Activated CD8-positive, alpha-beta memory T cell treated with anti-CD3 and anti-CD28 coated beads, Interleukin-2, amount 10 ng/mL, durations not matched to agents 7 days and 5 days (primary cell): ENCODE measurements at places on chromosomes 5 and 9.

DNA sequence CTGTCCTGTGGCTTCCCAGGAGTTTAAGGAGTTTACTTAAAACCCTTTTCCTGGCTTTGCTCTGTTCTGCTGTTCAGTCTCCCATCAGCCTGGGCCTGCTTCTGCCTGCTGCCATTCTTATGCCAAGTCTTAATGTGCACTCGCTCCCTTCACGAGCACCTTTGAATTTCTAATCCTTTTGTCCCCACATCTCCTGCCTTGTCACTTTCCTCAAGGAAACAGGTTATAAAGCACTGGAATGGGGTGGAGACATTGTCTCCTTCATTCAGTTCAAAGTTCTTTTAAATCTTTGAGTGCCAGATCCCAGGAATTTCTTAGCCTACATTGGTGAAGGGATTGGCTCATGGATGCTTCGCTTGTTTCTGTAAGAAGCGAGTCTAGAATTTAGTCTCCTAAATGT is 87.2 kb upstream of the LIFR start:
- no peak for DNase-seq

- DNase-seq: no peak
These were observed 117.0 kb downstream of the VAV2 start for GRCh38 chr9:133875131-133875530.

DNA sequence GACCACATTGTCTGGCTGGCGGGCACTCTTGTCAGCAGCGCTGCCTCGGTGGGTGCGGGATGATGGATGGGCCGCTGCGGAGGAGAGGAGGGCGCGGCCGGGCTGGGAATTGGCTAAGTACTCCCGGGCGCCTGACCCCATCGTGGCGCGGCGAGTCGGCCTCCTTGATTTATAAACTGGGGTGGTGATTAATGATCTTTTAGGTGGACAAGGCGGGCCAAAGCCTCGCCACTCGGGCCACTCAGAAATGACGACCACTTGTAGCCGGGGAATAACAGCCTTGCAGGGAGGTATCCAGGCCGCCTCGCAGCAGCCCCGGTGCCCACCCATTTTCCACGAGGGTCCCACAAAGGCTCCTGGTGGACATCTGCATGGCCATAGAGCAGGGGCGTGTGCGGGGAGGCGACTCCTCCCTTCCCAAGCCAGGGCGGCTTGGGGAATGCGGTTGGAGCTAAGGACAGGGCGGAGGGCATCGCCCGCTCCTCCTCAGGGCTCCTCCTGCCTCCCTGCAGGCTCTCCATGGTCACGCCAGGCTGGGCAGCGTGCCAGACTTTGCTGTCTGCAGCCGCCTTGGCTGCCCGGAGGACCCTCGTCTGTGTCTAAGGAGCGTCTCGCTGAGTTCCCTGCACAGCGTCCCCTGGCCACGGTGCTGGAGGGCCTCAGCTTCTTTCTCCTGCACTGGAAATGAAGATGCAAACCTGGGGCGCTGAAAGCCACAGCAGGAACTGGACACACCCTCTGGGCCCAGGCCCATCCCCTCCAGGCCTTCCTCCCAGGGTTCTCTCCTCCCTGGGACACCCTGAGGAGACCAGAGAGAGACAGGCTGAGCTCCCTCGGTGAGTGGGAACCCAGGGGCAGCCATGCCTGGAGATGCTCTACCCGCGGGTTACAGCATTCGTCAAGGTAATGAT is 287.4 kb upstream of the IRX4 start:
- no peak for DNase-seq

DNA sequence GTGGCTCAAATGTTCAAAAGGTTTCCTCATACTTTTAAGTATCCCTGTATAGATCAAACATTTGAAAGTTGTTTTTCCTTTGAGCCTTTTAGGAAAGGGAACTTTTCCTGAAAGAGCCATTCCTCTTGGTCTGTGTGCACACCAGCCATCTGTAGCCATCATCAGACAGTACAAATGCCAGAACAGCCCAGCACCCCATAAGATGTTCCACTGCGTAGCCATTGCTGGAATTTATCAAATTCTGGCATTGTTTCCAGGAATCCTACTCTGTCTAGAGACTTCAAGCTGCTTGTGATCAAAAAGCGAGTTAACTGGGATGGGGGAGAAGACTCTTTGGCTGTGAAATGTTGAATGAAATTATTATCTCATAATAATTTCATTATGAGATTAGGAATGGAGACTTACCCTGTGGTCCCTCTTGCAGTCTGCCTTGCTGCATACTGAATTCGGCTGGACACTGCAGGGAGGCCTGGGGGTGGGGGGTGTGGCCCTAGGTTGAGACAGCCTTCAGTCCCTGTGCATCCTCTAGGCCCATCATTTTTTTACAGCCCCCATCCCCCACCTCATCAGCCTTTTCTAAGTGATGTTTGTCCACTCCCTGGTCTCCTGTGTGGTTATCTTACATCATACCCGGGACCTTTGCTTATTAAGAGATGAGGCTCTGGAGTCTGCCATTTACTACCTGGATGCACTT is 99.8 kb downstream of the RALGPS1 start:
- no peak for DNase-seq

DNA sequence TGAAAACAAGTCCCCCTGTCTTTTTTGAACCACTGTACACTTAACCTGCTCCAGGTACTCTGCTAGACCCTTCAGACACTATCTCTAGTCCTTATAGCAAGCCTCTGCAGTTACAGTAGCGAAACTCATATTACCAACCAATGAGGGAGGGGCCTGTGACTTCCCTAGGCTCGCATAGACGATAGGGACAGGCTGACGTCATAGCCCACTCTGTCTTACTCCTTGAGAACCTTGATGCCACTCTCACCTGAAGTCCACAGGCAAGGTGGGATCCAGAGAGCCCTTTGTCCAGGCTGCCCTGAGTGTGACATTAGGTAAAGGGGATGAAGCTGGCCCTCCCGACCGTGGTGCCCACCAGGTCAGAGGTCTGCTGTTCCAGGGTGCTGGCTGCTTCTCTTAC is 65.3 kb downstream of the ACTBL2 start:
- no peak for DNase-seq

- DNase-seq: no peak
These were observed 167.6 kb upstream of the WWC1 start for GRCh38 chr5:168123631-168124528.

DNA sequence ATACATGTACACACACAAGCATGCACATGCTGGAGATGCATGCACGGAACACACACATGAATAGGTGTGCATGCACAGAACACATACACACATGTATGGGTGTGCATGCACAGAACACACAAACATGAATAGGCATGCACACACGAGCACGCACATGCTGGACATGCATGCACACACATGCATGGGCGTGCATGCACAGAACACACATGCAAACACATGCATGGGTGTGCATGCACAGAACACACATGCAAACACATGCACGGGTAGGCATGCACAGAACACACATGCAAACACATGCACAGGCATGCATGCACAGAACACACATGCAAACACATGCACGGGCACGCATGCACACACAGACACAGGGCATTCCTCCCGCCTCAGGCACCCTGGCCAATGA is 382.3 kb downstream of the IRX2 start:
- DNase-seq: no peak

DNA sequence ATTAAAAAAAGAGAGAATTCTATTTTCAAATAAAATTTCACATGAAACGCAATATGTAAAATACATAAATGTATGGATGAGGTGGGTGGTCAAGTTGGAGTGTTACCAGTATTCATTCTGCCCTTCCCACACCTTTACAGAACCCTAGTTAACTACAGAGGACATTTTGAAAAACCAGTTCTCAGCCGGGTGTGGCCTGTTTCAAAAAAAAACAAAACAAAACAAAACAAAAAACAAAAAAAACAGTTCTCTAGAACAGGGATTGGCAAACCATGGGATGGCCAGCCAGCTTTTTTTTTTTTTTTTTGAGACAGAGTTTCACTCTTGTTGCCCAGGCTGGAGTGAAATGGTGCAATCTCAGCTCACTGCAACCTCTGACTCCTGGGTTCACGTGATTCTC is 28.4 kb upstream of the HK3 start:
- no peak for DNase-seq

- DNase-seq: no peak
These were observed 12.0 kb downstream of the IFNE start for GRCh38 chr9:21470126-21470525.

DNA sequence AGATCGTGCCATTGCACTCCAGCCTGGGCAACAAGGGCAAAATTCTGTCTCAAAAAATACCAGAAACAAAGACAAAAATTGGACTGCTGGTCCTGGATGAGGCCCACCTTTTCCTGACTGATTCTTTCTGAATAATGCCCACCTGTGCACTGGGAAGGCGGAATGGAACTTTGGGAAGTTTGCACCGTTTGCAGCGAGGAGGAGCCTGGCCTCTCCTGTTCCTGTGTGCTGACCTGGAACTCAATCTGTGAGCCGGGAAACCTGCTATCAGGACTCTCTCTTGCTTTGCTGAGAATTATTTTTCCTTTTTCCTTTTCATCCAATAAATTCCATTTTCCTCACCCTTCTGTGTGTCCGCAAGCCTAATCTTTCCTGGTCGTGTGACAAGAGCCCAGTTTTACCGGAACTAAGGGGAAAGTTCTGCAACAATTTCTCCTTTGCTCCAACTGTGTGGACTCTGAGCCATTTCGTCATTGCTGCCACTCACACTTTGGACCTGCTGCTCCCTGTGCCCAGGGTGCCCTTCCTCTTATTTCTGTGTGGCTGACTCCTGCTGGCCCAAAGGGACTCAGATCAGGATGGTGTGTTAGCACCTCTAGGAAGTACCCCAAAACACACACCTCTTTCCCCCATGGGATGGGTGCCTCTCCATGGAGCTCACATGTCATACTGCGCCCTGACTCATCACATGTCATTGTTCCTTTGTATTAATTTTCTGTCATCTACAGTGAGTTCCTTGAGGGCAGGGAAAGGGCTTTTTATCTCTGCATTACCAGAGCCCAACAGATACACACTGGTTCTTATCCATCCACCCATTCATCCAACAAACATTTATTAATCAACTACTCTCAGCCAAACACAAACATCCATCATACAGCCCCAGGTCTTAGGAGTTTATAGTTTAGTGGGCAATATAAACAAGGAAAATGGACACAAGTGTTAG is 4.7 kb upstream of the GLRX start:
- no peak for DNase-seq

DNA sequence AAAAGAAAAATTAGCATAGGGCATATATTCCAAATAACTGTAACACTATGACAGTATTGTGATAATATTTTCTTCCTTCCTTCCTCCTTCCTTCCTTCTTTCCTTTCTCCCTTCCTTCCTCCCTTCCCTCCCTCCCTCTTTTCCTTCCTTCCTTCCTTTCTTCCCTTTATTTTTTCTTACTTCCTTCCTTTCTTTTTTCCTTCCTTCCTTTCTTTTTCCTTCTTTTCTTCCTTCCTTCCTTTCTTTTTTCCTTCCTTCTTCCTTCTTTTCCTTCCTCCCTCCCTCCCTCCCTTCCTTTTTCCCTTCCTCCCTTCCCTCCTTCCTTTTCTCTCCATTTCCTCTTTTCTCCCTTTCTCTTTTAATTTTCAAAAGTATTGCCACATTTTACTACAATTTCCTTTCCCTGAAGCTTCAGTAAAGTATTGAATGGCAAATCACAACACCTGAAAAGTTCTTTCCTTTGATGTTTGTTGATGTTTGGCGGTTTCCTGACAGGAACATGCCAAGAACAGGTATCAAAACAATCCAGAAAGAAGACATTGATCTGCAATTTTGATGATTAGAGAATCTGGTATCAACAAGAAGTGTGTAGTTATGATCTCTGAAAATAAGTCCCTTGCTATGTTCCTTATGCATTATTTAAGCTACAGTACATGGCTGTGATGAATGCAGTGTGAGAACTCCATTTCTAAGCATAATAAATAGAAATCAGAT is 253.1 kb upstream of the EDIL3 start:
- DNase-seq: no peak

DNA sequence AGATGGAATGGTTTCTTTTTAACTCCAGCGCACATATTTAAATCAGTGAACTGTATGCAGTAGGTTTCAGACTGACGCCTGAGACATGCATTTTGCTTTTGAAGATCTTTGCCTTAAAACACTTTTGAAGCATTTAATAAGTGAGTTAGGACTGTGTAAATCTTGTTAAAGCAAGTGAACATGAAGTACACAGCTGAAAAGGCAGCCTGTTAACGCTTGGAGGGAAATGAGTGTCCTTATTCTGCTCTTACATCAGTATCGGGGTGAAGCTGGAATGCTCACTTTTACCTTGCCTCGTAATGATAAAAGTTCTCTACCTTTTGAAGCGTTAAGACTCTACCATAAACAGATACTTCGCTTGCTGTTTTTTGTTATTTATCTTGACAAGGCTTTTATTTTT is 552.2 kb downstream of the ZNF608 start:
- DNase-seq: no peak

- DNase-seq: no peak
These were observed 268.6 kb downstream of the TRPM3 start for GRCh38 chr9:70852711-70853240.

- DNase-seq: peak; percentile 80
These were observed at the start of gene ANKS6 for GRCh38 chr9:98796364-98797101. Gene ANKS6, minus strand, starts transcription at chr9:98796555. Its CDS starts 64 bp downstream, at chr9:98796491.

DNA sequence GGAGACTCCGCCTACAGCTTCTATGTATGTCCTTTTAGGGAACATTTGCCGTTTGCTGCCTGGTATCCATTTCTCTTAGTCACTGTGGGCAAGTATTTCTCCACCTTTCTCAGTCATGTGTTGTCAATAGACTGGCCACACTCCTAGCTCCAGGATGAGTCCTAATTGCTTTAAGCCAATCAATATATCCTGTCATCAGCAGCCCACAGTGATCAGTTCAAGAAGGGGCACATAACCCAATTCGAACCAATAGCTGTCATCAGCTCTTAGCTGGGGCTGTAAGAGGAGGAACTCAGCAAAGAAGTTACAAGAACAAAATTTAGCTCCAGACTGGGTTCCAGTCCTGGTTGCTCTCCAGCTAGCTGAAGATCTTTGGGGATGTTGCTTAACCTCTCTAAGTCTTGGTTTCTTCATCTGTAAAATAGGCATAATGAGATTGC is 70.7 kb upstream of the MAN2A1 start:
- no peak for DNase-seq

- no peak for DNase-seq
These were observed 151.4 kb downstream of the MAST4 start for GRCh38 chr5:66747607-66748006.

DNA sequence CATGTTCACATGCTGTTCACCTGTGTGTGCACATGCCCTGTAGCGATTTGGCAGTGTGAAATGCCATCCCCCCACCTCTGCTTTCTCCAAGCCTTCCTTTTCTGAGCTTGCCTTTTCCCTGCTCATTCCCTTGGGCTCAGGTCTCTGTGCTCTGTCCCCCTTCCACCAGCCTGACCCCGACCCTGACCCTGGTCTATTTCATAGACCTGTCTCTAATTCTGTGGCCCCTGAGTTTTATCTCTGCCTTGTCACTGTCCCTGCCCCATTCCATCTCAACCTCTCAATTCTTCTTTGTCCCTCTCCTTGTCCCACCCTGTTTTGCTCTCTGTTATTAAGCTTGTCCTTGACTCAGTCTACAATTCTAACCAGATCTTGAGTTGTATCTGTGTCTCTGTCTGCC is 735 bp downstream of the ARAP3 start:
- no peak for DNase-seq

DNA sequence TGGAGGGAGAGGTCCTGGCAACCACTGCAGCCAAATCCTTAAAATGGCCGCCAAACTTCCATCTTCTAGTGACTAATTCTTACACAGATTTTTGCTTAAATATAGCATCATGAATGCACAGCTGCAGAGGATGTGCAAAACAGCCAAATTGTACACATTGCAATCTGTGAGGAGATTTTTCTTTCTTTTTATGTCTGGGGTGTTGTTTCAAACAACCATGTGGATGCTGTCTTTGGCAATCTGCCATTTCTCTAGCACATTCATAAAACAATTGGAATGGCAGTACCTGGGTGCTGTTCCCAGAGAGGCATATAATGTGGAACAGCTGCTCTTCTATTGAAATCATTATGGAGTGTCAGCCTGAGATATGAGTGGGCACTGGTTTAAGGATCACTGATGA is 1082.9 kb upstream of the SEMA6A start:
- DNase-seq: no peak
